ENCODE measurements at places on chromosomes 16 and 17.

DNA sequence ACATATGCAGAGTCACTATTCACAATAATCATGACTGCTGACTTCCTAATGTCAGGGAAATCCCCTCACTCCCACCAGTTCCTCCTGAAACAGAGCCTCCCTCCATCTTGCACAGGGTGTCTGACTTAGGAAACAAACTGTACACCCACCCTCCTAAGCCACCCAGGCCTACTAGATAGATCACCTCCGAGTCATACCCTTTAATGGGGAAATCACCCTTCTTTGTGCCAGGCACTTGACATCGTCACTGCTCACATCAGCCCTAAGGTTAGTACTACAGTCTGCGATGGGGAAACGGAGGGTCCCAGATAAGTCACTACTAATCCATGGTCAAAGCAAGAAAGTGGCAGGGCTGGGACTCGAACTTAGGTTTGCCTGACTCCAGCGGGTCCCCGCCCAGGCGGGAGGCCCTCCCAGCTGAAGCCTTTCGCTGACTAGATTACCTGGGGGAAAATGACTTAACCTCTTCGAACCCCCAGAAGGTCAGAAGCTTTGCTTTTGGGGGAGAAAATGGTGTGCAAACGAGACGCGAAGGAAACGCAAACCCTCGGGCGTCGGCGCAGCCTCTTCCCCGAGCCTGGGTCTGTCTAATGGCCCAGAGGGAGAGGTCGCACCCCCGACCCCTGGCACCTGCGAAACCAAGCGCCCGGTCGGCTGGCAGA is 3.4 kb upstream of the MLLT6 start:
- no peak for DNase-seq

GRCh38 chr17:40309031-40309948 is at the start of gene RARA:
Gene RARA (plus strand): TSS chr17:40309180. CDS start chr17:40331219, 22,039 bp downstream.
- DNase-seq, result no peak

DNA sequence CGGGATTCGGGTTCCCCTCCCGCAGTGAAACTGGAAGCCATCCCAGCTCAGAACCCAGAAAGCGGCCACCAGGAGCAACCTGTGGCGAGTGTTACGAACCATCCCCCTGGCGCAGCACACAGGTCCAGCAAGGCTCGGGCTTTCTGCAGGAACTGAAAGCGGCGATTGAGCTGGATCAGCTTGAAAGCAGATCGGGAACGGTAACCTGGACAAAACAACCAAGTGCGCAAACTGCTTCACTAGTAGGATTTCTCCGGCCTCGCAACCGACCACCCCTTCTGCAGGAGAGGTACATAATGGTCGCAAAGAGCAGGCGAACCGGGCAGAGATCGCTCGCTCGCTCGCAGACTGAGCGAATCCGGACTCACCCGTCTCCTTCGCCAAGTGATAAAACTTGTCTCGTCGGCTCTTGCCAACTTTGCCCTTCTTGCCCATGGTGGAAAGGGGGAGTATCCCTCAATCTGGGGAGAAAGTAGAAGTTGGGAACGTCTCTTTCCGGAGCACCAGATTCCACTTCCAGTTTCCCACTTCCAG is 696 bp upstream of the PSMC5 start:
- DNase-seq, result no peak

GRCh38 chr16:78045865-78046581 is 23.7 kb downstream of the CLEC3A start:
- DNase-seq, result peak; percentile 24

- DNase-seq, result no peak
Observed at GRCh38 chr16:88357317-88358022, 25.3 kb upstream of the ZNF469 start.
